Suppressor macrophage treated with lipopolysaccharide for 1 hour (primary cell): ENCODE measurements at places on chromosomes 6 and 20.

GRCh38 chr6:43838276-43839036 lies 68.4 kb downstream of the VEGFA start:
- peak; percentile 71 for DNase-seq

GRCh38 chr6:128099571-128100197 lies 198.8 kb upstream of the THEMIS start:
- DNase-seq, result no peak

- DNase-seq, result no peak
Observed at GRCh38 chr6:85372188-85372914, 77.5 kb upstream of the NT5E start.

GRCh38 chr6:40803897-40804702 lies 216.9 kb upstream of the LRFN2 start:
- DNase-seq, result peak; percentile 61

DNA sequence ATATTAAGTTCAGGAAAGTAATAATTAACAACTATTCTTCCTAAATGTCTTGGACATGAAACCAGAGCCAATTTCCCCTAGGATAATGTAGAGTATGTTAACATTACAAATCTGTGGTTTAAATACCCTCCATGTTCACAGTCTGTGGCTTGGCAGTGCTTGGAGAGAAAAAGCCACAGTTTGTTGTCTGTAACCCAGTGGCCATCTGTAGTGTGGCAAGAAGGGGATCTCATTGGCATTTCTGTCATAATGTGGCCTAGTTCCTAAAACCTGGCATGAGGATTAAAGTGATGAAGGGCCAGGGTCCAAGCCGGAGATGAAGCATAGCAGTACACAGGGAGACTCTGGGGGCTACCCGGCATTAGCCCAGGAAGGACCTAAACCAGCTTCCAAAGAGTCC lies 31.2 kb downstream of the SYNE1 start:
- no peak for DNase-seq

GRCh38 chr20:2707353-2708072 lies 14.9 kb downstream of the EBF4 start:
- DNase-seq, result no peak

DNA sequence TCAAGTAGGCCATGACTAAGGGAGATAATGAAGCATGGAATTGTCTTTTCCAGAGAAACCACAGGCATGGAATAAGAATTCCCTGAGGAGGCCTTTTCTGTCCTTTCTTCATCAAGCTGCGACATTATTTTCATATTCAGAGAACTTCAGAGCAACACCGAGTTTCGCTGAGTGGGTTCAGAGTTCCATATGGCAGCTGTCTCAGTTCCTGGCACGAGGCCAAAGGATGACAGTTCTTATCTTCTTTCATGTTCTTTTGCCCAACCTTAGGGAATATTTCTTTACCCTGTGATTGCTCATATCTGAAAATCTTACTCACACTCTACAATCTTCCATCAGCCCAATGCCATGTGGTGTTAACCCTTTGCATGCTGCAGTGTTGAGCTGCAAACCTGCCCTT lies 135.3 kb upstream of the BMP2 start:
- DNase-seq, result peak; percentile 16

- DNase-seq, result no peak
Observed at GRCh38 chr6:34331371-34332050, 61.0 kb downstream of the NUDT3 start.

- DNase-seq, result no peak
Observed at GRCh38 chr6:32954267-32954666, 1.4 kb upstream of the HLA-DMA start.

GRCh38 chr6:104887350-104887749 lies 27.6 kb upstream of the HACE1 start:
- peak; percentile 4 for DNase-seq

DNA sequence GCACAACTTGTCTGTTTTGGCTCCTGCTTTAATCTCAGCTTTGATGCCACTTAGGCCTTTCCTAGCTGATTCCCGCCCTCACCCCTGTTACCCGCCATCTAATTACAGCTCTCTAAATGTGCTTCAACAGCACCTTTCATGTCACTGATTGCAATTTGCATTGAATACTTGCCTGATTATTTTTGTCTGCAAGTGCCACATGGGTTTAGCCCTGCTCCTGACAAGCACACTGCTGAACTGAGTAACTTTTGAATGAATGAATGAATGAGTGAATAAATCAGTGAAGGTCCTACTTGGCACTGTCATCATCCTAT lies 591 bp upstream of the DCBLD1 start:
- DNase-seq, result no peak

GRCh38 chr6:34425132-34425497 lies 754 bp downstream of the RPS10 start:
- DNase-seq, result peak; percentile 25

GRCh38 chr6:142303176-142303533 lies 1.3 kb downstream of the ADGRG6 start:
- no peak for DNase-seq

GRCh38 chr6:83536647-83537589 lies 24.6 kb downstream of the PRSS35 start:
- DNase-seq, result no peak

DNA sequence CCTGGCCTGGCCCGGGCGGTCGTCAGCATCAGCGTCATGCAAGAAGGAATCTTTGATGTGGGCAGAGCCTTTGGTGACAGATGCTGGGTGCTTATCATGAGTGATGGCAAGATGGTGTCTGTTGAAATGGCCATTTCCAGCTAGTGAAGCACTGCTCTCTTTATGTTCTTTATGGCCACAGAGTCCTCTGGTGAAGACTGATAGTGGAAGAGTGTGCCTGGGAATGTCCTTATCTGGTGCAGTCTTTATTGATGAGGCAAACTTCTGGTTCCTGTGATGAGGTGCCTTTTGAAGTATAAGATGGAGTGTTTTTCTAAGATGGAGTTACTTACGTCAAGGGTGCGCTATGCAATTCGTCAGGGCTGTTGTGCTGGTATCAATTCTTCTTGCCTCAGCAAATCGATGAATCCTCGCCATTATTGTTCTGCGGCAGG lies 22.6 kb upstream of the CCR6 start:
- DNase-seq, result no peak

DNA sequence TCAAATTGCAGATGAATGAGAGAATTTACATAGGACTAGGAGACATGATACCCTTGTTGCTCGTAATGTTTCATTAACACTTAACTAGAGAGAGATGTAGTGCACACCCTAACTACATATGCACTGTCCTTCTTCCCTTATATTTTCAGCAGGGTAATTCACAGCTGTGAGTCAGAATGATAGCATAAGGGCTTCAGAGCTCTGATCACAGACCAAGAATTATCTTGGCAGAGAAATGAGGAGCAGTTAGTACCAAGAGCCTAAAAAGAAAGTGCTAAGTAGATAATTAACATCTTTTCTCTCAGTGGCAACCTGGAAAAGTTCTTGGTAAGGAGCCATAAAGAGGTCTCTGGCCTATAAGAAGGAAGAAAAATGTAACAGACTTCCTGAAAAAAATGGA lies 35.8 kb downstream of the GRIK2 start:
- no peak for DNase-seq

GRCh38 chr6:148761527-148762011 lies 14.7 kb downstream of the UST start:
- no peak for DNase-seq

DNA sequence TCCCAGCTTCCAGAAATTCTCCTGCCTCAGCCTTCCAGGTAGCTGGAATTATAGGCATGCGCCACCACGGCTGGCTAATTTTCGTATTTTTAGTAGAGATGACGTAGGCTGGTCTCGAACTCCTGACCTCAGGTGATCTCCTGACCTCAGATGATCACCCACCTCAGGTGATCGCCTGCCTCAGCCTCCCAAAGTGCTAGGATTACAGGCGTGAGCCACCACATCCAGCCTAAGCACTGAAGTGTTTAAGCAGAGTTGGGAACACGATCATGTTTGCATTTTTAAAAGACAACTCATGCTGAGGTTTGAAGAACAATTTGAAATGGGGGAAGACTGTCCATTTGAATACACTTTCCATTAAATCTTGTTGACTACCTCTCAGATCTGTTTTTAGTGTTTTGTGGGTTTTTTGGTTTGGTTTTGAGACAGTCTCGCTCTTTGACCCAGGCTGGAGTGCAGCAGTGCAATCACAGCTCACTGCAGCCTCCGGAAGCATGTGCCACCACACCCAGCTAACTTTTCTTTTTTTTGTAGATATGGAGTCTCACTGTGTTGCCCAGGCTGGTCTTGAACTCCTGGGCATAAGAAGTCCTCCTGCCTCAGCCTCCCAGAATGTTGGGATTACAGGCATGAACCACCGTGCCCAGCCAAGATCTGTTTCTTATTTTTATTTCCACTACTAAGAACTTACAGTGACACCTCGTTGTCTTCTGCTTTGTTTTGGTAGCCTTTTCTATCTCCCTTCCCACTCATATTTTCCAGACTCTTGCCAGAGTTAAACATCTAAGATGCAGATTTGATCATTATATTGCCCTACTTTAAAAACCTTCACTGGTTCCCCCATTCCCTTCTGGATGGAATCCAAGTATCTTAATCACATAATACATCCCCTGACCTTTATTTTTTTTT lies 5.5 kb downstream of the CASP8AP2 start:
- DNase-seq, result no peak

- DNase-seq, result no peak
Observed at GRCh38 chr6:36374972-36375371, 12.5 kb downstream of the ETV7 start.

GRCh38 chr20:50930139-50930975 lies 880 bp downstream of the ADNP start:
- DNase-seq, result no peak

DNA sequence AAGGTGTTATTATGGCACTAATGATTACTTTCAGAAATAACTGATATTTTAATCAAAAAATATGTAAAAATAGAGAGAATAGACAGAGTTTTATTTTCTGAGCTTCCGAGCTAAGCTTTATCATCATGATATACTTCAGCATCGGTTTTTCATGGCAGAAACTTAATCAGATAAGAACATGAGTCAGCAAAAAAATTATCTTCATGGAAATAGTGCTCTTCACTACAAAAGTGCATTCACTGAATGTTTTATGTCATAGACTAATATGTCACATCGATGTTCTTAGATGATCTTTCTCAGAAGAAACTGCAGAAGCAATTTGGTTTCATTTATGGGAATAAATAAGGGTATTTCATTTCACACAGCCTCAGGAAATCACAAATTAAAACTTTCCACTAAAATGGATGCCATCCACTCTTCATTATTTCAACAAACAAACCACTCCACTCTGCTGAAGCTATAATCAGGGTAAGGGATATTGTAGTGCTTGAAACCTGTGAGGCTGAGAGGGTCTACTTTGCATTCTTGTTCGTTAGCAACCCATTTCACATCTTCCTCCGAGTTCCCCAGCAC lies 10.2 kb upstream of the MAP3K7 start:
- DNase-seq, result no peak

- DNase-seq, result no peak
Observed at GRCh38 chr6:131937703-131938631, 13.2 kb downstream of the CCN2 start.

GRCh38 chr6:113690281-113691259 lies 166.6 kb upstream of the MARCKS start:
- DNase-seq, result peak; percentile 74

GRCh38 chr20:58664331-58664730 lies 13.2 kb downstream of the STX16 start:
- DNase-seq, result no peak

DNA sequence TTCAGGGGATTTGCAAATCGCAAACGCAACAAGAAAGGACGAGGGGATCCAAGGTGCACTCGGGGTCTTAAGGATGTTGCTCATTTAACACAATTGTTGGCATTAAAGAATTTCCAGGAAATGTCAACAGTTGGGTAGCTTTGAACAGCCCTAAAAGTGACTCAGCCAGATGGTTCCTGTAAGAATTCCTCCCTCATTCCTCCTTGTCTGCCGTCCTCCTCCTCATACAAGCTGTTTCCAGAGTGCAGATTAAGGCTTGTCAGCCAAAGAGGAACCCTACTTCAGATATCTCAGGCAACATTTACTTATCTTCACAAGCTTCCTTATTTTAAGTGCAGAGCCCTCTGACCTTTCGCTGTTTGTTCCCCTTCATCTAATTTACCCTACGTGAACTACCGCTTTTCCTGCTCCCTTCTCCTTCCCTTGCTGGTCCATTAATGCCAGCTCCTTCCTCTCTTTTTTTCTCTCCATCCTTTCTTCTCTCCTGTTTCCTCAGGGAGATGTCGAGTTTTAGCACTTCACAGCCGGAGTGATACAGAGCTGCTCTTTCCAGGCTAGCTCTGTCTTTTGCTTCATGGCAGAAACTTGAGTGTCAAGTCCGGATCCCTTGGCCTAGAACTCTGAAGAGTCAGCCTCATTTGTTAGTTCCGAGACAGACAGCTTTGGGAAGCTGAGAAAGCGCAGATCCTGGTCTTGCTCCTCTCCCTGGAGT lies 26.1 kb upstream of the TBC1D7 start:
- DNase-seq, result peak; percentile 70

- DNase-seq, result peak; percentile 70
Observed at GRCh38 chr6:151440930-151441329, 11.0 kb downstream of the RMND1 start.

DNA sequence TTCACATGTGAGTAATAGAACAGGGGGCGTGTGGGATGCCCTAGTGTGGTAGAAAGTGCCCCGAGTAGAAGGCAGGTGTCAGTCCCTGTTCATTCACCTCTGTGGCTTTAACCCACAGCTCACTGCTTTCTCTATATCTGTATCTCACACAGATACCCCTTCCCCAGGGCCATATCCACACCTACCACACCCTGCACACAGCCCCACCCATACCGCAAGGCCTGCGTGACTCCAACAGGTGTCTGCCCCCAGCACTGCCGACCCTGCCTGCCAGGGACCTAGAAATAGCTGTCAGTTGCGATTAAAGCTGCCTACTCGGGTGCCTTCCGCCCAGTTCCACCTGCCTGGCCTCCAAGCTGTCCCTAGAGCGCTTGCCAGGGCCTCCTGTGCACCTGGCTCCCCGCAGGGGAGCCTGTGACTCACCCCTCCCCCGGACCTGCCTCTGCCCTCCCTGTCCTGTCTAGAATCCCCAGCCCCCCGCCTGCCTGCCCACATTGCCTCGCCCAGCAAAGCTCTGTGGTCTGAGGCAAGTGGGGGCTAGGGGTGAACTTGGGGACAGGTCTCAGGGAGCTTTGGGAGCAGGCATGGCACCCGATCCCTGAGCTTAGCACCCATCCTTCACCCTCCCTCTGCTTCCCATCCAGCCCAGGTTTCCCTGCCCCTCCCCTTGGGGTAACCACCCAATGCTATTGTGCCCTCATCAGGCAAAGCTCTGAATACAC lies 38.3 kb upstream of the ID1 start:
- DNase-seq, result no peak

- DNase-seq, result no peak
Observed at GRCh38 chr6:116015983-116016382, 44.7 kb downstream of the FRK start.

- DNase-seq, result no peak
Observed at GRCh38 chr6:85388531-85388930, 61.4 kb upstream of the NT5E start.

GRCh38 chr6:22437665-22438064 lies 131.7 kb upstream of the HDGFL1 start:
- DNase-seq, result no peak
